IPS DF 6.9 (cell line): ENCODE measurements at places on chromosomes 3 and 15.

DNA sequence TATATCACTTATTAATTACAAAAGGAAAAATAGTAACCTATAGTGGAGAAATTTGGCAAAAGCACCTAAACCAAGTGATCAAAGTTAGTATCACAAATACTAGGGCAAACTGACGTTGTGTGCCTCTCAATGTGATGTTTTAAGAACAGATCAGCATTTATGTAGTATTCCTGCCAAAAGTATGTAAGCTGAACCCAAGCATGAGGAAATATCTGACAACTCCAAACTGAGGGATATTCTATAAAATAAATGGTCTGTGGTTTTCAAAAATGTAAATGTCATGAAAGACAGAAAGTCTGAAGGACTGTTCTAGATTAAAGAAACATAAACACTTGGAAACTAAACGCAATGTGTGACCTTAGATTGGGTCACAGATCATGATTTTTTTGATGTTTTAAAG, 34.3 kb upstream of the PIK3CA start:
- no peak for DNase-seq

DNA sequence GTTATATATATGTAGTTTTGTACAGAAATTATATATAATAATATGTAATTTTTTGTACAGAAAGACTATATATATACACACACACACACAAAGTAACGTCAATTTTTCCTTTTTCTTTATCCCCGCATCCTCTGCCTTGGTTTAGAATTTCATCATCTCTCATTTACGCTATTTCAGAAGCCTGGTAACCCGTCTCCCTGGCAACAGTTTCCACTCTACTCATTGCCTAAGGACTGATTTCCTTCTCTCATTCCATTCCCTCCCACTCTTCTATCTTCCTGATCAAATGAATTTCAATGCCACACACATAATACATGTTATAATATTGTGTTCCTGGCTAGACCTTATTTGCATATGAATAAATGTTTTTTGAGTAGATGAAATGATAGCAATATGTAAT, 47.8 kb upstream of the NDN start:
- no peak for DNase-seq

DNA sequence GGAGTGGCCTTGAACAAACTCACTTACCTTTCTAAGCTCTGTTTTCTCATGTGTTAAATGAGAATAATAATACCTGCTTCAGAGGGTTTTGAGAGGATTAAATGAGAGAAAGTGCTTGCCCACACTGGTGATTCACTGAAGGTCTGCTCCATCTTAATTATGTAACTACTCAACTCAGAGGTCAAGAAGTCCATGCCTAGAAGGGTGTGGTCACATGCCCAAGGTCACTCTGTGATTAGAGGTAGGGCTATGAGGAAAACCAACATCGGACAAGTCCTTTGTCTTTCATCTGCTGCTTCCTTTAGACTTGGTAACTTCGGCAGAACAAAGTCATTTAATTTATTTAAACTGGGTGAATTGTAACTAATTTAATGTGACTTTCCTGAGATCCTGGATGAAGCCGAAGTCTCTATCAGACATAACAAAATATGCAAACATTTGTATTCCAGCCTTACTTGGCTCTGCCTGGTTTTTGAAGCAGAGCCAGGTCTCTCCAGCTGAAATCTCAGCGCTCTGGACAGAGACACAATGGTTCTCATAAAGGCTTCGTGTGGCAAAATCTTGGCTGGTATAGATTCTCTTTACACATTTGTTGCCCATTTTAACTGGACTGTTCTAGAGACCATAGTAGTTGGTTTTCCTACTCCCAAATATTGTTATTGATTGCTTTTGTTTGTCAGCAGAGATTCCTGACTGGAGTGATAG, 3.0 kb downstream of the CHRNA7 start:
- DNase-seq, result no peak

- DNase-seq, result no peak
Measured at GRCh38 chr3:159928071-159928491, 60.6 kb upstream of the IL12A start.

- peak; percentile 100 for DNase-seq
Measured at GRCh38 chr3:69051756-69052471, at the start of gene TMF1. TMF1 (minus strand) TSS chr3:69052333; CDS start chr3:69052086, 247 bp downstream.

- DNase-seq, result no peak
Measured at GRCh38 chr3:15932348-15933300, 134.8 kb upstream of the ANKRD28 start.

GRCh38 chr3:63845215-63845614, 18.4 kb downstream of the THOC7 start:
- no peak for DNase-seq

GRCh38 chr3:186619787-186620212, 6.9 kb downstream of the AHSG start:
- no peak for DNase-seq

- DNase-seq, result no peak
Measured at GRCh38 chr3:18937574-18937973, 210.7 kb upstream of the KCNH8 start.

GRCh38 chr3:173583496-173583895, 186.0 kb downstream of the NLGN1 start:
- no peak for DNase-seq

GRCh38 chr15:94327356-94327936, 96.1 kb downstream of the MCTP2 start:
- DNase-seq, result no peak

DNA sequence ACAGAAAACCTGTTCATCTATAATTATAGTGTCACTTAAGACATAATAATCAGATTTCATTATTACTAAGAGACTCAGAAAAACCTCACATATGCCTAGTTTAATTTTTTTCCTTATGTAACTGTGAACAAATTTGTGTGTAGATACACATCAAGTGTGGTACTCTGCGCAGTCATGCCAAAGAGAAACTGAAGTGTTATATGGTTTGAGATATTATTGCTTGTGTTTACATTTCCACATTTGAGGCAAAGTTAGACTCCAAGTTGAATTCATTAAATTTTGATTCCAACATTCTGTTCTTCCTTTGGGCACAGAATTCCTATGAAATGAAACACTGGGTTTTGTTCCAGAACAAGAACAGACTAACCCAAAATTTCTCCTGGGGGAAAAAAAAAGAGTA, 2.2 kb downstream of the MBNL1 start:
- no peak for DNase-seq
